ENCODE measurements at places on chromosomes 11 and 22.

DNA sequence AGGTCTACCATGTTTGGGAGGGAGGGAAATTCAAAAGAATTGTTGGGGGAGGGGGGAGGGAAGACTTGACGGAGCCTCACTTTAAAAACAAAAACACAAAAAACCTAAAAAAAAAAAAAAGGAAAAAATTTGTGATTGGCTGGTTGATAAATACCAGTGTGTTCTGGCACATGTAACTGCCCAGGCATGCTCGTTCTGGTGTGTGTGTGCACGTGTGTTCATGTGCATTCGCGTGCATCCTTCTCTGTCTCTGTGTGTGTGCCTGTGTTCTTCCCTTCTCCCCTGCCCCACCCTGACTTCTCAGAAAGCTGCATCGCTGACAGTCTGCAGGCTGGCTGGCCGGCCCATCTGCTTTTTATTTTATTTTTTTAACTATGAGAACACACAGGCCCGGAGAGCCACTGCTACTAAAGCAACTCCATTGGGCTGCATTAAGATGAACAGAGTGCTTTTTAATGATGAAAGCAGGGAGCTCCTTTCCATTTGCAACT is 22.6 kb upstream of the ADSL start:
- no peak for DNase-seq

DNA sequence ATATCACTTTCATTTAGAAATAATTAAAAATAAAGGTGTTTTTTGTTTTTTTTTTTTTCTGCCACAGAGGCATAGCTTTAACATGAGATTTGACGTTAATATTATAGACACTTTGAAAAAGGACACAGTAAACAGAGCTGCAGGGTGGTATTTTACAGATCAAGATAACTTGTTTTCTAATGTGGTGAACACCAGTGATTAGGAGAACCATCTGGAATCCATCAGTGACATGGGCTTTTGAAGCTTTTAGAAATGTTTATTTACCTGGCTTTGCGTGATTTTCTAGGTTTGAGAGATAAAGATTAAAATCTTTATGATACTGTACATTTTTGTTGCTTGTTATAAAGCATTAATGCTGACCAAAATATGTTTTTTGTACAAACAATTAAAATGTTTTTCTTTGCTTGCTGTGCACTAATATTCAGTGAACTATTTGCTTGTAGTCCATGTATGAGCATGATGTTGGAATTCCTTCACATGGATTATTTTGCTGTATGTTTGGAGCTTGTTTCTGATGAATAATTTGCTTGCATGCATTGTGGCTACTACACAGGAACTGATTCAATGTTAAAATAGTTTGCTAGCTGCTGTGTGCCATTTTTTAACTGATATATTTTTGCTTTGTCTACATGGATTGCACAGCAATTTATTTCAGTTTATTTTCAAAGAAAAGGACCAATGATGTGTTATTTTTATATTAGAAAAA is 352.1 kb upstream of the NARS2 start:
- no peak for DNase-seq

GRCh38 chr22:49968831-49969661 is 8.5 kb downstream of the PIM3 start:
- DNase-seq: no peak

- DNase-seq: peak; percentile 29
Observed at GRCh38 chr11:75428281-75428724, 4.7 kb downstream of the KLHL35 start.

DNA sequence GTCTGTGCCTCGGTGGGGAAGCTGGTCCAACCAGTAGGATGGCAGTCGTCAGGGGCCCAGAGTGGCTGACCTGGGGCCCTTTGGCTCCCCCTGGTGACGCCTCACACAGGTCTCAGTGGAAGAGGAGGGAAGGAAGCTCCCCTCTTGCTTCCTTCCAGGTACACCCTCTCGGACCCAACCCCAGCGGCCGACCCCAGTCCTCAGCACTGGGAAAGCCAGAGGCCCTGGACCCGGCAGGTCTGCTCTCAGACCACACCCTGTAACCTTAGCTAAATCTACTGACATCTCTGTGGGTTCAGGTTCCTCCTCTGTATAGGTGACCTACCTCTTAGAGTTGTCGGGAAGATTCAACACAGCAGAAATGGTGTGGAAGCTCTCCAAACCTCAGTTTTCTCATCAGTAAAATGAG is 3.4 kb upstream of the SCUBE1 start:
- DNase-seq: no peak

DNA sequence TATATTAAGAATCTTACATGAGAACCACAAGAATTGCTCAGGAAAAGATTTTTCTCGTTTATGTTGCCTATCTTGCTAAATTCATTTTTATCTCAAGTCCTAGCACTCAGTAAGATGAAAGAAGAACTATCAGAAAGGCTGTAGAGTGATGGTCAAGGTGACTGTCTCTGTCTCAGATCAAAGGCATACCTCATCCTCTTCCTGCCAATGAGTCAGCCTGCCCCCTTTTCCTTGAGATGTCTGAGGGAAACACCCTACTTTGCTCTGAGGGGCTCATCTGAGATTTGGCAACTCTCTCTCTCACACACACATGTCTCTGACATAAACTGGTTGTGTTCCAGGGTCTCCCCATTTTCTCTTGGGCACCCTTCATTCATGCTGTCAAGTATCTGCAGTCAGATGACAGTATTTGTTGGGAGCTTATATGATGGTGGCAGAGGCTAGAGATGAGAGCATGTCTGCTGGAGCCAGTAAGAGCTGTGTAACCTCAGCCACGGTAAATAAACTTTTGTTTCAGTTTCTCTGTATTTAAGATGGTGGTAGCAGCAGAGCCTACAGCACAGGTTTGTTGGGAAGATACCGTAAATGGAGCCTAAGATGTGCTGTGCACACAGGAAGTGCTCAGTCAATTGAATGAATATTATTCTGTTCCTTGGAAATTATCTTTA is 1.6 kb downstream of the MMP27 start:
- DNase-seq: no peak

GRCh38 chr11:58505849-58506248 is 2.1 kb downstream of the OR5B21 start:
- no peak for DNase-seq

DNA sequence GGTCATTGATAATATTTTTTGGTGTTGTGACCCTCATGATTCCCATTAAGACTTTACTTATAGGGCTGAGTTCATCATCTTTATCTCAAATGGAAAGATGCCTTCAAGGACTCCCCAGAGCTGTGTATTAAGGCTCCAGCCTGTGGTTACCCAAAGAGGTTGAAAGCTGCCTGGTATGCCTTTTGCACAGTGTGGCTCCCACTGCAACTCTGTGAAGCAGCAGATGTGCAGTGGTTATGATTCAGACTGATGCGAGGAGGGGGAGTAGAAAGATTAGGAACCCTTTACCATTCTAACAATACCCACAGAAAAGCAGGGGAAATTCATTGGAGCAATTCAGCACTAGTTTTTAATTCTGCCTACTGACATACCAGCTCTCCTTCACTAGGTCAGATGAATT is 560.0 kb downstream of the INSC start:
- DNase-seq: no peak

DNA sequence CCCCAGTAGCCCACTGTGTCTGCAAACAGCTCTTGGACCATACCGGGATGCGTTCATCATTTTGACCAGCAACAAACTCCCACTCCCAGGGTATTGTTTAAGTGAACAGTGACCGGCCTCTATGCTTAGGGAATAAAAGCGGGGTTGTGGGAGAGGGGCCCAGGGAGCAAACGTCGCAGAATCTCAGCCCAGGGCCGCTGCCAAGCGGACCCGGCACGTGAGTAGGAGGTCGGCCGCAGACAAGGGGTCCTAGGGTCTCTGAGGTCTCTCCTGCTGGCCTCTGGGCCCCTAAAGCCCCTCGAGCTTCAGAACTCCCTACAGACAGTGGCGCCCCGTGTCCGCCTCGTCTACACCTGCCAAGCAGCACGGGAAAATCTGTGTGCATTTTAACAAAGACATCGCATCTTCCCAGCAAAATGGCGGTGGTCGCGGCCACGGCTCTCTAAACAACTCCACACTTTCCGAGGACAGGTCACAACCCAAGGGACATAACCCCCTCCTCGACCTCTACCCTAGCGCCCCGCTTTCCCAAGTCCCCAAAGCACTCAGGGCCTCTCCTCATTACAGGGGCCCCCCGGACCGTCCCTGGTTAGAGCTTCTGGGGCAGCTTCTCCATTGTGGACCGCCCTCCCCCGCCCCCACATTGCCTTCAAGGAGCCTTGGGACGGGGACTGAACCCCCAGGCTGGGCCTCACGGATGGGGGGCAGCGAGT is 3.9 kb upstream of the GCAT start:
- DNase-seq: no peak

- no peak for DNase-seq
Observed at GRCh38 chr22:25942115-25942855, 200.3 kb downstream of the MYO18B start.

Data from AG09319 (cell line).